ENCODE measurements at places on chromosomes 4 and X.

- DNase-seq = no peak
These were observed 79.7 kb upstream of the USP9X start for GRCh38 chrX:41005445-41005992.

- DNase-seq = no peak
These were observed 50.8 kb upstream of the GAB1 start for GRCh38 chr4:143285696-143286437.

DNA sequence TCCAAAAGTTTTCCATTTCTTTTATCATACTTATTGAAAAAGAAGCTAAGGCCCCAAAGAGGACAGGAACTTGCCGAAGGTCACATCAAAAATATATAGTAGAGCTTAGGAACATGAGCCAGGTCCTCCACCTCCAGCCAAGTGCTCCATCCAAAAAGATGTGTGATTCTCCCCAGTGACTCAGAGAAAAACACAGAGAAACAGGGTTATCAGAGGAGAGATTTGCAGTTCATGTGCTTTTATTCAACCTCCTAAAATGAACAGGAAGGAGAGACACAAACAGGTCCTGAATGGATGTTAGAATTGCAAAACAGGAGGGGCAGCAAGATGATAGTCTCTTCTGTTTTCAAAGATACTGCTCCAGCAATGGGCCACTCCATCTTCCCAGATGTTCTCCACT, 19.6 kb upstream of the FGF16 start:
- DNase-seq = no peak

DNA sequence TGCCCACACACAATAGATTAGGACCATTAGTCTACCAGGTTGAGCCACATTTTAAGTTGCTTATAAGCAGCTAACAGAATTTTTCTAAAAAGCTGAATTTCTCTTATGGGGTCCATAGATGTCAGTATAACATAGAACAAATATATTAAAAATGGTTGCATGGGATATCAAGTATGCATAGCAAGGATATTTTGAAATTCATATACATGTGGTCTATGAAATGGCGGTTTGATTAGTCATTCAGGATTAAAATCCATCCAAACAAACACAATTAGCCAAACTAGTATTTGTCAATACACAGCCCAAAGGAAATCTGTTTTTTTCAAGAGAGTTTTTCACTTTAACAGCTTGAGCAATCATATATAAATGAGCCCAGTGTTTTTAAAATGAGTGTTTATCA, 33.5 kb upstream of the AMOT start:
- no peak for DNase-seq

DNA sequence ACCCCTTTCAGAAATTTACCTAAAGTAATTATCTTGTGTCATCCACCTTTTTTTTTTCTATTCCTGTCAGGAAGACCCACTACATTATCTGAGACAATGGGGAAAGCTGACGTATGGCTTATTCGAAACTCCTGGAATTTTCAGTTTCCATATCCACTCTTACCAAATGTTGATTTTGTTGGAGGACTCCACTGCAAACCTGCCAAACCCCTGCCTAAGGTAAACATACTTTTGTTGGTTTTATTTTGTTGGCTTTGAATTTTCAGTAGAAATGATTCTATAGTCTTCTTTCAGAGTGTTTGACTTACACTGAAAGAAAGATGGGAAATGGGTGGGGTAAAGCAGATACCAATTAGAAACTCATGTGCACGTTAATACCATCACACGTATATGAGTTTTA, 2.2 kb downstream of the UGT2B7 start:
- no peak for DNase-seq

DNA sequence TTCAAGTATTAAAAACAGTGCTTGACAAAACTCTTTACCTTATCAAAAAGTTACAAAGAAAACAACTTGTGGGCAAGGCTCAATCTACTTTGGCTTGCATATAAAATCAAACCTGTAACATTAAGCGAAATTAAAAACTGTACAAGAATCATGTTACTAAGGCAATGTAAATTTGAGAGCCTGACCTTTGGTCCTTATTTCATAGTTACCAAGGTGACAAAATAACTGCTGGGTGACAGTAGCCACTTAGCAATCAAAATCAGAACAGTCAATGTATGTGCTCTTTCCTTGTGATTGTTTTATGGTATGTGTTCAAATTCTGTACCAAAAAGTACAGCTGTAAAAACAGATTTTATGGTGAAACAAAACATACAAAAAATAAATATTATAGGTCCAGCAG, 204.0 kb downstream of the RASL11B start:
- DNase-seq = no peak

DNA sequence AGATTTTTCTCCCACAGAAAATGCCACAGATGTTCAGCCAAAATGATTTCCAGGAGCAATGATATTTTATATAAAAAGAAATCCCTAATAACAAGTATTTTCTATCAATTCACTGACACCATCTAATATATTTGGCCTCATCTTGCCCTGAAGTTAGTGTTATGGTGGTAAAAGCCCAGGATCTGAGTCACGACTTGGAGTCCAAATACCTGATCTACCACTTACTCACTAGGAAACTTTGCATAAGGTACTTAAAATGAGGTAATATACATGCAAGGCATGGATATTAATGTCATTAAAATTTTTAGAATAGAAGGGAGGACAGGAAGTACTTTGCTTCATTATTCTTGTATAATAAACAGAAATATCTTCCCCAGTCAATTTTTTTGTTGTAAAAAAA, 16.3 kb downstream of the PPP3CA start:
- no peak for DNase-seq

GRCh38 chrX:49183701-49184281, 2.4 kb downstream of the PRICKLE3 start:
- DNase-seq = no peak

- DNase-seq = no peak
These were observed 61.7 kb upstream of the ATXN3L start for GRCh38 chrX:13381514-13381913.

DNA sequence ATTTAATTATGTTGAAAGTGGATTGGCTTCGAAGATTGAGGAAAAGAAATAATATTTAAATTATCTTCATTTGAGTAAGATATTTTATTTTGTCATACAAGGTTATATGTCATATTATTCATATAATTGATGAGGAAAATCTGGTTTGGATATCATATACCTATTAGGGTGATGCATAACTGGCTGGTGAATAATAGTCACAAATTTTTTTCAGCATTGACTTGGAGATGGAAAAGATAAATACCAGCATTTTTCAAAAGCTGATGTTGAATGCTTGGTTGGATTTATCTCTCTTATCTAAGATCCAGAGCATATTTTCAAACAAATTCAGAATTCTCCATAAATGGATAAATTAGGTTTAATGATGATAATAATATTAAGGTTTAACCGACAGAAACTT, 93.5 kb upstream of the SLIT2 start:
- no peak for DNase-seq

GRCh38 chr4:168560184-168561180, 63.6 kb downstream of the PALLD start:
- DNase-seq = no peak

GRCh38 chrX:130676861-130677260, 226.1 kb downstream of the ENOX2 start:
- DNase-seq = no peak

GRCh38 chrX:124238268-124238667, 94.2 kb upstream of the TEX13D start:
- no peak for DNase-seq

GRCh38 chr4:6335040-6335590, 65.5 kb downstream of the WFS1 start:
- no peak for DNase-seq

DNA sequence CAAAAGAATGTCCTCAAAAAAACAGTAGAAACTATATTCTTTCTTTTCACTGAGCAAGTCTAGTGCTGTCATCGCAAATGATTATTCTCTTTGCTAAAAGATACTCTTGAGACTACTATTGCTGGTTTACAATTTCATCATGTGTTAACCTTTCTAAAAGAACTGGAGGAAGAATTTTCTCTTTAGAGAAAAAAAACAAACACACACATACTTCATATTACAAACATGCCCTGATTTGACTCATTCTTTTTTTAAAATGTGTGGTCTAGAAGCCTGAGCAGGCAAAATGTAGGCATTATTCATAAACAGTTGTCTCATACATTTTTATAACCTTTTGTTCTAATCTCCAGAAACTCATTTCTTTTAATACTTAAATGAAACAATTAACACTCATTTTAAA, 60.6 kb upstream of the FAT4 start:
- DNase-seq = no peak

DNA sequence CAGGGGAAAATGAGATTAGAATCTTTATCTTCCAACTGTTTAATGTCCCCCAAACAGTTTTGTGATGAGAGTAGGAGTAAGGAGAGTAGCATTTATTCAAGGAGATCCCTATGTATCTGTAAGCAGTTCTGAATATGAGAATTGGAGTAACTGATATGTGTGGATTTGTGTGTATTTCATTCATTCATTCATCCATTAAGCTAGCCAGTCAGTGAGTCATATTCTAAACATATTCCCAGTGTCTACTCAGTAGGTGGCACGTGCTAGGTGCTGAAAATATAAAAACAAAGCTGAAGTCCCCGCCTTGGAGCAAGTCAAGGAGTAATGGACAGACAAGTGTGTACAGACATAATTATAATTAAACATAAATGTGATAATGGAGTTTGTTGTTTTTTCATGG, 12.4 kb upstream of the STX18 start:
- no peak for DNase-seq

GRCh38 chrX:151167791-151168345, 8.5 kb upstream of the GPR50 start:
- DNase-seq = no peak

GRCh38 chr4:38449506-38450174, 214.4 kb upstream of the KLF3 start:
- no peak for DNase-seq

DNA sequence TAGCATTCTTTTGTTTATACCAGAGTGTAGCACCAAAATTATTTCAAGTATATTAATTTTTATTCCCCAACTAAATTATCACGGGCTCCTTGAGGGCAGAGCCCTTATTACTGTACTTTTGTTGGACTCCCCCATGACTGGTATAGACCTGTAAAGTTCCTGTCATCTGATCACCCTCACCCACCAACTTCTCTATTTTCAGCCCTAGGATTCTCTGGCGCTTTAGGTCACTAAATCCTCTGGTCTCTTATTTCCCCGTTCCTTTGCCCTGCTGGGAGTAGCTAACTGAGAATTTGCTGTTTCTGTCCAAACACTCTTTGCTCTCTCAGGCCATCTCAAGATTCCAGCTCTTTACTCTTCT, 3.2 kb upstream of the XKRX start:
- no peak for DNase-seq

GRCh38 chr4:169114341-169114974, 104.4 kb upstream of the CBR4 start:
- DNase-seq = no peak

DNA sequence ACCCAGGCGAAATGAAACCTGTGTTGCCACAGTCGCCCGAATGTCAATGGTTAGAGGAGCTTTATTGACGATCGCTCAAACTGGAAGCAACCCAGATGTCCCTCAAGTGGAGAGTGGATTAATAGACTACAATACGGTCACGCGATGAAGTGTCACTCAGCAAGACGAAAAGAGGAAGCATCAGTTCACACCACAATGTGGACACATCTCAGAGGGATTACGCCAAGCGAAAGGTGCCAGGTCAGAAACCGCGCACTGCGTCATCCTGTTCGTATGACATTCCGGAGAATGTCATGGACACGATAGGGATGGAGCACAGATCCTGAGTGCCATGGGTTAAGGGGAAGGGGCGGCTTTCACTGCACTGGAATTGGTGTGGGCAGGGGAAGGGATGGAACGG, 111.7 kb downstream of the HMX1 start:
- DNase-seq = no peak

DNA sequence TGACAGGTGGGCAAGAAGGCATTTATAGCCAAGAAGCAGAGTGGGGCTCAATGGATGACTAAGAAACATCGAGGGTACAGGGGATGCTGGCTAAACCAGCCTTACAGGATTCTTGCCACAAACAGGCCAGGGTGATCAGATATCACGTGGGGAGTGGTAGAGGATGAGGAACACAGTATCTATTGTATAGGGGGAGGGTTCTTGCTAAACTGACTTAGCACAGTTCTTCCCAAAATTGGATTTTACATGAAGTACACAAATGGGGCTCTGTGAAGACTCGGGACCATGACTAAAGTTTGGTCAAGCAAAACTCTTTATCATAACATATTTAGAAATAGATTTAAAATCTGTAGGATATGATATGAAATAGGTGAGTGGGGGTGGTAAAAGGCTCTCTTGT, 144.0 kb upstream of the ATOH1 start:
- DNase-seq = no peak

Data from cortex of kidney (tissue), 1 donor.